Activated T-helper 17 cell treated with anti-CD3 and anti-CD28 coated beads, Interleukin-2, amount 50 U/mL, for 72 hours (primary cell): ENCODE measurements at places on chromosomes 3 and 15. TPM values are rescaled to one million over a fixed set of nuclear protein-coding genes. Genes with fewer than 3 reads are reported as not detected.

DNA sequence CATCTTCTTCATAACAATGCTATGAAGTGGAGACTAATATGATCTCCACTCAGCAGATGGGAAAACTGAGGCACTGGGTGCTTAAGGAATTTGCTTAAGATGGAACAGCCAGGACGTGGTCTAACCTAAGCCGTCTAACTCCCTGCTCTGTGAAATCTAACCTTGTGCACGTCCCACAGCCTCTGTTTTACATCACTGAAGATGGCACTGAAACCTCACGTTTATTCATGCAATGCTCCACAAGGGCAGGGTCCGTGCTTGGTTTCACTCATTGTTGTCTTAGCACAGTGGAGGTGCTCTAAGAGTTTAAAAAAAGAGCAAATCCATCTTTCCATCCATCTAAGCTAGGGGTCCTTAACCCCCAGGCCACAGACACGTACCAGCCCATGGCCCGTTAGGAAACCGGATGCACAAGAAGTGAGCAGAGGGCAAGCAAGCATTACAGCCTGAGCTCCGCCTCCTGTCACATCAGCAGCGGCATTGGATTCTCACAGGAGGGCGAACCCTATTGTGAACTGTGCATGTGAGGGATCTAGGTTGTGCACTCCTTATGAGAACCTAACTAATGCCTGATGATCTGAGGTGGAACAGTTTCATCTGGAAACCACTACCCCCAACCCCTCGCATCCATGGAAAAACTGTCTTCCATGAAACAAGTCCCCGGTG is 118.0 kb downstream of the FOXP1 start:
- no peak for ATAC-seq

The LSAMP gene
- total RNA-seq: not detected

DNA sequence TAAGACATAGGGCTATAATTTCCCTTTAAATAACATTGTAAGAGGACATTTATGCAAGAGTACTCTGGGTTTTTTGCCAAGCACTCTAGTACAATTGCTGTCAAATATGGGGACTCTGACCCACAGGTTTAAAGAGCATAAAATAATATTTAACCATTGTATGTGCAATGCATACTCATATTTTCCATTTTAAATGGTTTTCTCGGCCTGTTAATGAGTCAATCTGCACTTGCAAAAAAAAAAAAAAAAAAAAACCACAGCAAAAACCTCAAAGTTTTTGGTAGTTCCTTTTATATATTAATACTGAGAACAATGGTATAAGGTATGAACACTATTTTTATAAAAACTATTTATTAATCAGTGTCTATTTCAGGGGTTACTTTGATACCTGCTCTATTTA is 304.0 kb upstream of the CBLB start:
- ATAC-seq: peak; percentile 48

The FBXO40 gene
- total RNA-seq: not detected

DNA sequence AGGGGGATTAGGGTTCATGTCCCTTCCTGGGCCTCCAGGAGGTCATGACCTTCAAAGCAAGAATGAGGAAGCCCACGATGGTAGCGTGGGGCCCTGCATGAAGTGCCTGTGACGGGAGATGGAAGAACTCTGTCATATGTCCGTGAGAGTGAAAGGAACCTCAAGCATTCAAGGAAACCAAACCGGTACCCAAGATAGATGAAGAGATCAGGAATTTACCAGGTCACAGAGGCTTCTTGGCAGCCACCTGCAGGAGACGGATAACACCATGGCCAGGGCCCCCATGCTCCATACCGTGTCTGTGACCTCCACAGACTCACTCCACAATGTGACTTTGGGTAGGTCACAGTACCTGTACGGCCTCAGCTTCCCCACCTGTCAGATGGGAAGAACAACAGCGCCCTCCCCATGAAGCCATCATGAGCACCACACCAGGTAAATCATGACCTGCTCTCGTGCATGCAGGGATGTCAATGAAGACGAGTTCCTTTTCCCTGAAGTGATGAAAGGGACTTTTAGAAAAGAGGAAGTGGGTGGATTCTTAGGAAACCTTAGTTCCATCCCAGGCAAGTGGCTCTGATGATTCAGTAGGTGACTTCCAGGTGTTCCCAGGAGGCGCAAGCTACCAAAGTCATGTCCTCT is 23.3 kb upstream of the CYP11A1 start:
- peak; percentile 38 for ATAC-seq

DNA sequence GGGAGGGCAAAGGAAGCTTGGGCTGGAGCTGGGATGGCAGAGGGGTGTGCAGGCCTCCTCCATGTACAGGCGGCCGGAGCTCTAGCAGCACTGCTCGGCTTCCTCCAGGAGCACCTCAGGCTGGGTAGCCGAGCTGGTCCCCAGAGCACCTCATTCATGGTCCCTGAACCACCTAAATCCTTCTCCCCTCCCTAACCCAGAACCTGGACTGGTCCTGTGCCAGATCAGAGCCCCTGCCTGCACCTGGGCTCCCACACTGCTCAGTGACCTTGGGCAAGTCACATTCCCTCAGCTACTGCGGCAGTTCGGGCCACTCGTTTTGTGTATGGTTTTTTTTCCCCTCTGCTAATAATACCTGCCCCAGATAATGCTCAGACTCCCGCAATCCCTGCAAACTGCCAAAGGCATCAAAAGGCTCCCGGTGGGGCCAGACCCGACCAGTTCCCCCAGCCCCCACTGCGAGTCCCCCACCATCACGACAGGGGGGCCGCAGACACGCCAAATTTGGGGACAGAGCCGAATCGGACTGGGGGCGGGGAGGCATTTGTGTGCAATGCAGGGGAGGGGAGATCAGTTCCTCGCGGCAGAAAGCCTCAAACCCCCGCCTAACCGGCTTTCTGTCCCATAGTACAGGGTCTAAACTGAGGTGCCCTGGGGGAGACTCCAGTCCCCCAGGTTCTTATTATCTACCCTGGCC is 1.3 kb downstream of the SEMA7A start:
- ATAC-seq: no peak
